ENCODE measurements at places on chromosomes 2 and 18.

GRCh38 chr18:28584731-28585130, 407.8 kb upstream of the CDH2 start:
- DNase-seq = no peak

DNA sequence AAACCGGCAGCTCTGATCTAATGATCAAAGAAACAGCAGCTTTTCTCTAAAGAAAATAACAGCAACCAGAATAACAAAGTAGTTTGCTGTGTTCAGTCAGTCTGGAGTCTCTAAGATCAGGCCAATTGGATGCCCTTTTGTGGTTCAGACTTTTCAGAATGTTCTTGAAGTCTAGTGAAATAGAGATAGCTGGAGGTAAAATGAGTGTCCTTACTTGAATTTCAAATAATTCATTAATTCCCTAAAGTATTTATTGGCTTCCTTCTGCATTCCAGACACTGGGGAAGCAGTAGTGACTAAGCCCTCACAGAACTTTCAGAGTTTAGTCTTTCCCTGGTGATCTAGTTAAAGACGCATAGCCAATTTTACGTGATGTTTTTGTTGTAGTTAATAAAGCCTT, 58.7 kb downstream of the C18orf54 start:
- DNase-seq = no peak

GRCh38 chr2:192126426-192126825, 68.3 kb downstream of the TMEFF2 start:
- DNase-seq = no peak

DNA sequence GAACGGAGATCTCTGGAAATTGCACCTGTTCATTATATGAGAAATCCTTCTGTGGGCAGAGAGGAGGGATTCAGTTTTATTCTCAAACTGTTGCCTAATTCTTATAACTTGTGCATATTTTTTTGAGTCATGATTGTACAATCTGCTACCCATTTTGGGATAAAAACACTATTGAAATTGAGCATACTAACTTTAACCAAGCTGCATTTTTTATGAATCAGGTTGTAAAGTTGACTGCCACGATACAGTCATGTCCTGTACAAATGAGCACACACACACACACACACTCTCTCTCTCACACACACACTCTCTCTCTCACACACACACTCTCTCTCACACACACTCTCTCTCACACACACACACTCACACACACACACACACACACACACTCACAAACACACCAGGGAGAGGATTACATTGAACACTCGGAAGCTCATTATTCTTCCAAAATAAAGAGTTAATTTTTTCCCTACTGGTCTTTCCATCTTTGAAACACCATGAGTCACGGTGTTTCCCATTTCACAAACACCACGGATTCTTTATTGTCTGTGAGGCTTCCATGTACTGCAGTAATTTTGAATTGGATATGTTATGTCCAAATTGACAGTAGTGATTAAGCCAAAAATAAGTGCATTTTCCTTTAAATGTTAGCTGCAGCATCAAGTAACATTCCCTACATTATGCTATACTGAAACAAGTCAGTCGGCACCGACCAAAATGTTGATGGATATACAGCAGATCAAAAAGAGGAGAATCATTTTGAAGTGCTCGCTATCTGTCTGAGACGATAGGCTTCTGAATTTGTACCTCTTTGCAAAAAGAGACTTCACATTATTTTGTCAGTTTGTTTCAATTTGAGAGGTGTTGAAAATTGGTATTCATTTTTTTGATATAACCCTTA, 216.9 kb downstream of the ARHGAP15 start:
- DNase-seq = no peak

- peak; percentile 2 for DNase-seq
Observed at GRCh38 chr2:46506131-46506706, 26.9 kb downstream of the TMEM247 start.

DNA sequence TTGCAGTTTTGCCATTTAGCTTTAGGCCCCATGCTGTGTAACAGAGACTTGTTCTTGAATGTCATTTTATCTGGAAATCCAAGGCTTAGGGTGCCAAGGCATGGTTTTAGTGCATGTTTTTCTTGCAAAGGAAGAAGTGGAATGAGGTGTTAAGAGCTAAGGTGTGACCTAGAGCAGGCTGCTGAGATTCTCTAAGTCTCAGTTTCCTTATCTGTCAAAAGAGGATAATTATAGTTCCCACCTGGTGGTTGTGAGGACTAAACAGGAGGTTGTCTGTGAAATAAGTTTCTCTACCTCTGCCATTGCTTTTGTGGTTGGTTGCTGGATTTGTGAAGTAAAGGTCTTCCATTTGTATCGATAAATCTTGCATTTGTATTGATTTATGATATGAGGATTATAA, 82.0 kb downstream of the TANC1 start:
- no peak for DNase-seq

DNA sequence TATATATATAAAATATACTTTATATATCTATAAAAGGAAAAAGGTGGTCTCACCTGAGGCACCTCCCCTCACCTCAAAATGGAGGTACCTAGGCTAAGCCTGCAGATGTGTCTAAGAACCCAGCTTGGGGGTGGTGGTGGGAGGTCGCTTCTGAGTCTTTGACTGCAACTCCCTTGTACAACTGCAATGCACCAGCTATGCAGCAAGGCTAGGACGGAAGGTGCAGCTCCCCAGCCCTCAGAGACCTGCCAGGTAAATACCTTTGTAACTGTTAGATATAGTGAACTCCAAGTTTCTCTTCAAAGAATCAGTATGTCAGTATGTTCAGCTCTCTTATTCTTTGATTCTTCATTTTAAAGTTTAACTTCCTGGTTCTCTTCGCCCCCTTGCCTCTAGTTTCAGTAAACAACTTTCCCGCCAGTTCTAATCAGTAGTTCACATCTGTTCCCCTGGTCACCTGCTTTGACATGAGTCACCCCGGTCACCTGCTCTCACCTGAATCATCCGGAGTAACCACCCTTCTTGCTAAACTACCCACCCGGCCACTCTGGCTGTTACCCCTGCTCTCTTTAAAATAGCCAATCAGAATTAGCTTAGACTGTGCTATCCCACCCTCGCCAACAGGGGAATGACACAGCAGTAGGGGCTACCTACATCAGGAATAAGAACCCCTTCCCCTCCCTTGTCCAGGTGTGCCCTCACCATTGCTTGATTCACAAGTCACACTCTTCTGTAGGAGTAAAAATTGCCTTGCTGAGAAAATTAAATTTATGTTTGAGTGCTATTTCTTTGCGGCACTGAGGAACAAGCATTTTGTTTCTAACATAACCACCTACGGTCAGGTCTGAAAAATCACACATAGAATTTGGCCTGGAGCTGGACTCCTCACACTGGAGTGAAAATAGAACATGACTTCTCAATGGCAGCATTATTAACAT, 24.7 kb upstream of the IMPA2 start:
- no peak for DNase-seq

DNA sequence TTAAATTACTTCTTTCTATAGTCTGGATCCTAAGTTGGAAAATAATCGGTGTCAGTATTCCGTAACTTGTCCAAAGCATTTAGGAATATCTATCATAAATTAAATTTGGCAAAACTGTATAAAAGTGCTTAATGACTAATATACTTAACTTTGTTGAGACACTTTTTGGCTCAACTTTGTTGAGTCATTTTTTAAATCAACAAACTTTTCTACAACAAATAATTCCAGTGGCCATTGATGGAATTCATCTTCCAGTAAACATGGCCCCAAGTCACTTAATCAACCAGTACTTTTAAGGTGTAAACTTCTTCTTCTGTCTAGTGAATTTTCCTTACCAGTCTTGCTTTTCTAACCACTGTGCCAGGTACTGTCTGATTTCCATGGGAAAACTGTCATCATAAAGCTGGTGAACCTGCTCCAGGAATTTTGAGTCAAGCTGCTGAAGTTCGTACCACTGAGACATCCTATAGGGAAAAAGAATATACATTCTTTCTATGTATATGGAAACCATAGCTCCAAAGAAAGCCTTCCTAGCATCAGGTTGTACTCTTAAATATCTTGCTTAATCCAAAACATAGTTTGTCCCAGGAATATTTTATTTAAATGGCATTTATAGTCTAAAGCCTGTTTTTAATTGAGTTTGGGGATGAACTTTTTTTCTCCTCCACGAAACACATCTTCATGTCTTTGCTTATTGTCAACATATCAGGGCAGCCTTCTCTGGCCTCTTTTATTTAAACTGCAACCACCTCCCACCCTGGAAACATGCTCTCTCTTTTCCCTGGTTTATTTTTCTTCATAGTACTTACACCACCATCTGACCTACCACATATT, 4.2 kb downstream of the STAT1 start:
- DNase-seq = no peak

GRCh38 chr2:120502357-120502756, 156.4 kb downstream of the INHBB start:
- no peak for DNase-seq

DNA sequence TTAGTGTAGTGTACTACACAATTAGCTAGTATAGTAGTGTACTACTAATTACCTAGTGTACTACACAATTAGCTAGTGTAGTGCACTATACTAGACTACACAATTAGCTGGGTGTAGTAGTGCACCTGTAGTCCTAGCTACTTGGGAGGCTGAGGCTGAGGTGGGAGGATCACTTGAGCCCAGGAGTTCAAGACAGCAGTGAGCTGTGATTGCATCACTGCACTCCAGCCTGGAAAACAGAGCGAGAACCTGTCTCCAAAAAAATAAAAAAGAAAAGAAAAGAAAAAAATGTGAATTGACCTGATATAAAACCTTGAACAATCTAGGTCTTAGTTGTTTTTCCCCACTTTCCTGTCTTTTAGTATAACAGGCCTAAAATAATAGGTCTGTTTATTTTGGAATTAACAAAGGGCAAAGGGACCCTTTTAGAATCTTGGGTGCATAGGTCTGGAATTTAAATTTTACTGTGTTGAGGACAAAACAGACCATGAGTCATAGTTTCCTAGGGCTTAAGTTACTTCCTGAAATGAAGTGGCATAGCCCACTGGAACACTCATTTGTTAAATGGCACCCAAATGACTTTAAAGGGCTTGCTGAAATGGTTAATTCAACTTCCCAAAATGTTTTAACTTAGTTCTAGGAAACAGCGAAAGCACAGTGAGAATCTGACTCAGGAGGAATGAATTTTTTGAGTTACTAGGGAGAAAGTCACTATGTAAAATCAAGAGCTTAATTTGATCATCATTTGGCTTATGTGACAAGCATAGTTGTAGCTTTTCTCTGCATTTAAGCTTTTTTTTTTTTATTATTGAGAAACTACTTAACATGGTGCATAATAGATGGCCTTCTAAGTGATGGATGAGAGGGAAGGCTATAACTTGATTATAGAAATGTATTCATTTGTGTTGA, 50.7 kb upstream of the ARL5A start:
- DNase-seq = no peak

DNA sequence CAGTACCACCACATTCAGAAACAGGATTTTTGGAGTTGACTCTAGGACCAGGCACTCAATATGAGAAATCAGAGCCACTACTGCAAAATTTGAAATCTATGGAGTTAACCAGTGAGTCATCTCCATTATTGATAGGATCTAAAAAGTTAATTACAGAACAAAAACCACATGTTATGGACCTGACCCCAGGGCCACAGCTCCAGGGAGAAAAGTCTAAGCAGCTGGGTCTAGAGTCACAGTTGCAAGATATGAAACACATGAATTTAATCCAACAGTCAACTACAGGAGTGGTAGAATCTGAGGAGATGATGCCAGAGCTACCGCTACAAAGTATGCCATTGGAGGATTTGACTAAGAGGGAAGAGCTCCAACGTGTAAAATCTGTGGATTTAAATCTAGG, 13.4 kb upstream of the ZNF512 start:
- DNase-seq = no peak

DNA sequence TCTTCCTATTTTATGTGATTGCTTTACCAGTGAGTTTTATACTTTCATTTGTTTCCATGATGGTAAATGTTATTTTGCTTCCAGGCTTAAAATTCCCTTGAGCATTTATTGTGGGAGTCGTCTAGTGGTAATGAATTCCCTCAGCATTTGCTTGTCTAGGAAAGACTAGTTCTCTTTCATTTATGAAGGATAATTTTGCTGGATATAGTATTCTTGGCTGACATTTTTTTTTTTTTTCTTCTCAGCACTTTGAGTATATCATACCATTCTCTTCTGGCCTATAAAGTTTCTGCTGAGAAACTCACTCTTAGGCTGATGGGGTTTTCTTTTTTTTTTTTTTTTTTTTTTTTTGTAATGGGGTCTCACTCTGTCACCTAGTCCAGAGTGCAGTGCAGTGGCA, 99.1 kb downstream of the EDAR start:
- no peak for DNase-seq

All from immature natural killer cell (primary cell).